ENCODE measurements at places on chromosomes 4 and X.

DNA sequence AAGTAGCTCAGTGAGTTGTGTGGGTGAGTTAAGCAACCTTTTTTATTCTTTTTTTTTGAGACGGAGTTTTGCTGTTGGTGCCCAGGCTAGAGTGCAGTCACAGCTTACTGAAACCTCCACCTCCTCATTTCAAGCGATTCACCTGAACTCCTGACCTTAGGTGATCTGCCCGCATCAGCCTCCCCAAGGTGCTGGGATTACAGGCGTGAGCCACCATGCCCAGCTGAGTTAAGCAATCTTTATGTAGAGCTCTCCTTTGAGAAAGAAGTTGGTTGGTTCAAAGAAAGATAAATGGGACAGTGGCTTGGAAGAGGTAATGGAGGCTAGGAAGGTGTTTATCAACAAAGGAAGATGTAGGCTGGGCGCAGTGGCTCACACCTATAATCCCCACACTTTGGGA is 3.2 kb downstream of the MSMO1 start:
- ATAC-seq, result no peak

DNA sequence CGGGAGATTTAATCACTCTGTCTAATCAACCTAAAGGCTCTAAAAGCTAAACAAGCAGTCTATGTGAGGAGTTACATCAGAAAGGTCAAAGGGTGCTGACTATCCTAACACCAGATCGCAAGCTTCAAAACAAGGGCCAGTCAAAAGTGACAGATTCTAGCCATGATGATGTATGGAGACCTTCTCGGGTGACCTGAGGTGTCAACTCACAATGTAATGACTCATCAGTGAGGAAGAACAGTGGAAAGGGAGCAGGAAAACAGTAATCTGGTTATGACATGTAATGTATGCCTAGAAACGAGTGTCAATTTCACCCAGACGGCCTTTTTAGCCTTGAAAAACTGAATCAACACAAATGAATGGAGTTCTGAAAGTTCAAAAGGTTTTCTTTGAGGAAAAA is 375.3 kb downstream of the IDS start:
- no peak for ATAC-seq

- ATAC-seq, result no peak
Observed at GRCh38 chr4:57151481-57151880, 41.3 kb upstream of the IGFBP7 start.

- peak; percentile 20 for ATAC-seq
Observed at GRCh38 chrX:154021131-154021611, 1.5 kb upstream of the IRAK1 start.

DNA sequence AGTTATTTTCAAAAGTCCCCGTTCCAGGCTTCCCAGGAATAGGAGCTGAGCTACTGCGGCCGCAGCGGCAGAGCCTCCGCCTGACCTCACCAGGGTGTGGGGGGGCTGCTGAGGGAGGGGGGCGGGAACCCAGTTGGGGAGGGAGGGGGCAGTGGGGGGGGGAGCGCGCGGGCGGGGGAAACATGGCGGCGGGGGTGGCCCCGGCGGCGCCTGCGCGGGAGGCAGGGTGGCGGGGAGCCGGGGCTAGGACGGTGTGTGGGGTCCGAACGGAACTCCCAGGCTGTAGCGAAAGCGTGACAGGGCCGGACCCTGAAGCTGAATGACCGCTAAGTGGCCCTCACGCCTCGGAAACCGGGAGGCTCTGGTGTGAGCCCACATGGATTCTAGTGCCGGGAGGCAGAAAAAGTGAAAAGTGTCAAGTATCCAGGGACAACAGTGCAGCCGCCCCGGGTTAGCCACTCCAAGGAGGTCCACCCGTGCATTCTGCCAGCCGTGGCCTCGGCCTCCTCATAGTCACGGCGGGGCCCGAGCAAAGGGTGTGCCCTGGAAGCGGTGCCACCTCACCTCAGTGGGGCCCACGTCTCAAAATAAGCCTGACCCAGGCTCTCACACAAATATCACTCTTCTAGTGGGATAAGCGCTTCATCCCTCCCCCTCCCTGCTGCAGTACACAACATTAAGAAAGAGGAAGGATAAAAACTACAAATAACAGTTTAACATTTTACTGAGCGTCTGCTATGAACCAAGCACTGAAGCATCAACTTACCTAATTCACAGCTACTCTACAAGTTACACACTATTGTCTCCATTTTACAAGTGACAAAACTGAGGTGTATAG is at the start of gene KLHL13:
KLHL13 (minus strand) TSS at position 98 of the 838 bp plus-strand sequence. CDS start 88,337 bp downstream, outside the sequence.
- ATAC-seq, result peak; percentile 66

Data from motor neuron (in vitro differentiated cells).